Hepatocyte (in vitro differentiated cells): ENCODE measurements at places on chromosomes 7 and 10.

- no peak for DNase-seq
Observed at GRCh38 chr10:3745521-3745920, 39.5 kb downstream of the KLF6 start.

DNA sequence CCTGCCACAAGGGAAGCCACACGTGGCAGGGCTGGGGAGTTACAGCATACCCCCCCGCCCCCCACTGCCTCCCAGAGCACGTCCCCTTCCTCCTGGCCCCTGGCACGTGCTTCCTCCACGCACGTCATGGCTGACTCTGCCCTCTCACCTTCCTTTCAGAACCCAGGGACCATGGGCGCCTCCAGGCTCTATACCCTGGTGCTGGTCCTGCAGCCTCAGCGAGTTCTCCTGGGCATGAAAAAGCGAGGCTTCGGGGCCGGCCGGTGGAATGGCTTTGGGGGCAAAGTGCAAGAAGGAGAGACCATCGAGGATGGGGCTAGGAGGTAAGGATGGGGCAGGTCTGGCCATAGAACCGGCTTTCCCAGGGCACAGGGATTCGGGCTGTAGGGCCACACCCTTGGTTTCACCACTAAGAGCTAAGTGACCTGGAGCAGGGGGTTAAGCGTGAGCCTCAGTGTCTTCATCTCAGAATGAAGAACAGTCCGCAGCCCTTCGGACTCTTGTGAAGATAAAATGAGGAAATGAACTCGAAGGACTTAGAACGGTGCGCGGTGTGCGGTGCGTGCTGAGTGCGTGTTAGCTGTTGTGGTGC lies 2.5 kb downstream of the NUDT1 start:
- no peak for DNase-seq

DNA sequence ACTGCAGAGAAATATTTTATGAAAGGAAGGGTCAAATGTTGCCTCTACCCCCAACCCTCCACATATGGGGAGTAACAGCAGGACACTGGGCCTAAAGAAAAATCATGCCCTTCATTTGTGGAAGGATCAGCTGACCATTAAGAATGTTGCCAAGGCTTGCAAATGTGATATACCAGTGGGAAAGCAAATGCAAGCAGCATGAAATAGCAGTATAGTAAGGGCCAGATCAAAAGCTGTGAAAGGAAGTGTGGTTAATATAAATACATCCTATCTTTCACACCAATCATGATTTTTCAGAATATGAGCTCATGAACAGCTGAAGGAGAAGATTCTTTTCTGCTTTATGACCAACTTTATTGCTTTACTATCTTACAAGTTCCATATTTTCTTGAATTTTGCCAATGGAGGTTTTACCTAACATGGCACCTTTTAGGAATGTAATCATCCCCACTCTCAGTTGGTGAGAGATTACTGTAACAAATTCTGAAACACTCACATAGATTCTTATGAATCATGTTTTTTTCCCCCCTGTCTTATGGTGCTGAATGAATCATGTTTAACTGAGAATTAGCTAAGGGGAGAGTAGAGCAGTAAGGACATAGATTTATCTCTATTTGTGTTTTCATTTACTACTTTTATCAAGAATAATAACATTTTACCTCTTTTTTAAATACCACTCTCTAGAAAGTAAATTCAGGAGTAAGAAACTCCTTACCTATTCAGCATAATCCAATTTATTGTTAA lies 12.1 kb upstream of the ATAD1 start:
- DNase-seq, result no peak

GRCh38 chr7:70267381-70268120 lies 669.3 kb downstream of the AUTS2 start:
- DNase-seq, result no peak

GRCh38 chr10:75530299-75530698 lies 98.9 kb downstream of the LRMDA start:
- no peak for DNase-seq

GRCh38 chr7:118175740-118176139 lies 8.2 kb upstream of the LSM8 start:
- no peak for DNase-seq

GRCh38 chr10:5945561-5946418 lies 31.6 kb downstream of the IL15RA start:
- peak; percentile 32 for DNase-seq

DNA sequence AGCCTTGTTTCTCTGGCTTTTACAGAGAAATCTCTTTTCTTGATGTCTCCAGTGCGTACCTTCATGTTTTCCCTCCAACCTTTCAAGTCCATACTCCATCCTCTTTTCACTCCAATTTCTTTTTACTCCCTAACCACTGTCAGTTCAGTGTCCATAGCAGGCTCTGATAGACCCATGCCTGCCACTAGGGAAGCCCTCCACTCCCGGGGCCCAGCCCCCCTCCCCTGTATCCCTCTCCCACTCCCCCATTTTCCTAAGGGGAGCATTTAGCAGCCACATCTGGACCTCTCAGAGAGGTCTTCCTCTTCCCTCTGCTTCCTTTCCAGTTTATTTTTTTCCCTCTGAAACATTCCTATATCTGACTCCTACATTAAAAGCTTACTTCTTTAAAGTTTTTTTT lies 33.1 kb downstream of the DENND11 start:
- no peak for DNase-seq

DNA sequence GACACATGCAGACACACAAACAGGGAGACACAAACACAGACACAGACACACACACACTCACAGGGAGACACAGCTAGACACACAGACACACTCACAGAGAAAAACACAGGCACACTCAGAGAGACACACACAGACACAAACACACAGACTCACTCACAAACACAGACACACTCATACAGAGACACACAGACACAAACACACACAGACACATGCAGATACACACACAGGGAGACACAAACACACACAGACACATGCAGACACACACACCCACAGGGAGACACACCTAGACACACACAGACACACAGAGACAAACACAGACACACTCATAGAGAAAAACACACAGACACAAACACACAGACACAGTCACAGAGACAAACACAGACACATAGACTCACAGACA lies 67.9 kb downstream of the ADARB2 start:
- DNase-seq, result no peak

- peak; percentile 47 for DNase-seq
Observed at GRCh38 chr10:83545901-83546391, 593.4 kb upstream of the GHITM start.

GRCh38 chr10:34018129-34018528 lies 683.7 kb upstream of the NRP1 start:
- no peak for DNase-seq

- DNase-seq, result no peak
Observed at GRCh38 chr10:541750-542371, 147.6 kb downstream of the DIP2C start.

DNA sequence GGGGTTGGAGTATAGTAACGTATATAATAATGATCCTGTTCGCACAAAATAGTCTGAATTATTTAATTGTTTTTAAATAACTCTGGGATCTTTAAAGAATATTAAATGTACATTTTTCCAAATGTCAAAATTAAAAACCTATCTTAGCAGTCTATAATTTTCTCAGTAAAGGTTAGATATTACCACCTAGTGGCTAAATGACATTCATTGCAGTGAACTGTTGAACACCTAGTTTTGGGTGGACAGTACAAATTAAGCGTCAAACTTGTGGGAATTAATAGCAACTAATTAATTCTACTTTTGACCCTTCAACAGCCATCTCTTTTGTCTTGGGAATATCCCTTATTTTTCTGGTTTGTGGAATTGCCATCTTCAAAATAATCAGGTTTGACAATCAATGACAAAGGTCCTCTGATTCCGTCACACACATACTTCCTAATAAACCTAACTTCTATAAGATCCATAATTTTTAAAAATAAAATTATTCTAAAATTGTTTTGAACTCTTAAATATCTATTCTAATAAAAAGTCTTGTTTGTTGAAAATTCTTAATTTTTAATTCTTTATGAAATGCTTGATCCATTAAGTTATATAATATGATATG lies 165.7 kb downstream of the SEMA3D start:
- DNase-seq, result peak; percentile 15

- DNase-seq, result no peak
Observed at GRCh38 chr10:101052285-101052684, 9.5 kb upstream of the KAZALD1 start.

GRCh38 chr7:131506597-131506996 lies 49.8 kb downstream of the PODXL start:
- no peak for DNase-seq

- no peak for DNase-seq
Observed at GRCh38 chr7:134427896-134428295, 31.0 kb downstream of the AKR1B1 start.
